Common myeloid progenitor, CD34-positive (primary cell): ENCODE measurements at places on chromosomes 16 and 17.

GRCh38 chr17:43574348-43574747 lies 28.2 kb upstream of the ETV4 start:
- DNase-seq: no peak

DNA sequence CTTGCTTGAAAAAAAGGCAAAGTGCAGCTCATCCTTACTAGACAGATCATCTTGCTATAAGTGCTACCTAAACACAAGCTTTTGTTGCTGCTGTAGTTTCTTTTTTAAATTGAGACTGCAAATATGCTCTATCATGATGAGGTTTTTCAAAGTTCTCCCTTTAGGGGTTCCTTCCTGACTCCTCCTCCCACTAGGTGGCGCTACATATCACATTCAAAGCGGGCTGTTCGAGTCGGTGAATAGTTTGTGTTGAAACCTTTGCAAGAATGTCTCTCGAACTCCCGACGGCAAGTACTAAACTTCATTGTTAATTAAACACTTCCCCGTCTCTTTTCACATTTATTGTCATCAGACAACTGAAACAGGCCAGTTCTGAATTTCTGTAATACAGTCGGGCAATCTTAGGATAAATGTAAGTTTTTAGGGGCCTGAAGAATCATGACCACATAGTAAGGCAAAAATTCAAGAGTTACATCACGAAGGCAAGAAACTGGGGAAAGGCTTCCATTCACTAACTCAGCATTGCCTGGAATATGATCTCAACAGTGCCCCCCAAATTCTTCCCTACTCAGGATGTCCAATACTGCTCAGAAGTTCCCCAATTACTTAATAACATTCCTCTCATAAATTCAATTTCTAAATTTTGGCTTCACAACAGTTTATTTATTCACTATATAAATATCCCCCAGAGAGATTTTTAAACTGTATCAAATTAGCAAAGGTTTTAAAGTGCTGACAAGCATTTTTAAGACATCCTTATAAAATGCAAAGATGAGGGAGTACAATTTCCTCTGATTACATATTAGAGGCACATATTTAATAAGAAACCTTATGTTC lies 6.7 kb downstream of the HS3ST3A1 start:
- DNase-seq: peak; percentile 85

- peak; percentile 80 for DNase-seq
Observed at GRCh38 chr16:80027007-80027965, 426.7 kb upstream of the MAF start.

- DNase-seq: peak; percentile 86
Observed at GRCh38 chr16:23801378-23801777, 34.4 kb upstream of the PRKCB start.

DNA sequence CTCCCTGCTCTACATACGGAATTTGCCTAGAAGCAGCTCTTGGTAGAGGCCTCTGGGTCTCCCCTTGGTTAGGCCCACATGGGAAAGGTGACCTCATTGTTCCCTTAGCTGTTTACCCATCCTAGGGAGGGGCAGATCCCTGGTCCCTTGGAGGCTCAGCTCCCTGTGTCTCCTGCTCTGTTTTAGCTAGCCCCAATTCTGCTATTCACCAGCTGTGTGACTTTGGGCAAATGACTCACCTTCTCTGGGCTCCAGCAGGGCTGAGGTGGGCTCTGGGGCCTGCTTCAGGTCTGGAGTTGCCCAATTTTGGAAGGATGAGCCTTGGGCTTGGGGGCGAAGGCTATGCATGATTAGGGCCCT lies 3.9 kb downstream of the ABCC3 start:
- DNase-seq: no peak

GRCh38 chr17:8131844-8132441 lies 8.0 kb upstream of the HES7 start:
- DNase-seq: no peak

DNA sequence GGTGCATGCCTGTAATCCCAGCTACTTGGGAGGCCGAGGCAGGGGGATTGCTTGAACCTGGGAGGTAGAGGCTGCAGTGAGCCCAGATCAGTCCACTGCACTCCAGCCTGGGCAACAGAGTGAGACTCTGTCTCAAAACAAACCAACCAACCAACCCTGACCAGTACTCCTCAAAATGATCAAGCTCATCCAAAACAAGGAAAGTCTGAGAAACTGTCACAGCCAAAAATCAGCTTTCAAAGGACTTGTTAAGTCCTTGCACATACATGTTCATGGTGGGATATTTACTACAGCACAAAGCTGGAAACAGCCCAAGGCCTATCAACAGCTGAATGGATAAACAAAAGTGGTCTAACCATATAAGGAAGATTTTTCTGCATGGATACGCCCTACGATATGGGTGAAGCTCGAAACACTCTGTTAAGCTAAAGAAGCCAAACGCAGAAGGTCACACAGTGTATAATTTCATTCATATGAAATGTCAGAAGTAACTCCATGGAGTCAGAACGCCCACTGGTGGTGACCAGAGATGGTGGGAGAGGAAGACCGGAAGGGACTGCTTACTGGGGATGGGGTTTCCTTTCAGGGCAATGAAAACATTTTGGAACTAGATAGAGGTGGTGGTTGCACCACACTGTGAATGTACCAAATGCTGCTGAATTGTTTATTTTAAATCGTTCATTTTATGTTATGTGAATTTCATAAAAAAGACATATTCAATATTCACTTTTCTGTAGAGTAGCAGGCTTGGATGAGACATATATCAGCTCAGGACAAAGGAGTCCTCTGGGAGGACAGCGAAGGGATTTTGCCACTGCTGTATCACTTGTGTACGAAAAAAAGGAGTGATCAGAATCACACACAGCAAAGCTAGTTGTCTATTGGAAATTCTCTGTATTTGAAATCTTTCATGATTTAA lies 17.7 kb downstream of the CCL17 start:
- DNase-seq: no peak
